Stimulated activated CD4-positive, alpha-beta T cell treated with anti-CD3 and anti-CD28 coated beads, Interleukin-12 subunit alpha, Interleukin-12 subunit beta, amount 100 ng/mL, for 48 hours (primary cell): ENCODE measurements at places on chromosomes 1 and 21.

DNA sequence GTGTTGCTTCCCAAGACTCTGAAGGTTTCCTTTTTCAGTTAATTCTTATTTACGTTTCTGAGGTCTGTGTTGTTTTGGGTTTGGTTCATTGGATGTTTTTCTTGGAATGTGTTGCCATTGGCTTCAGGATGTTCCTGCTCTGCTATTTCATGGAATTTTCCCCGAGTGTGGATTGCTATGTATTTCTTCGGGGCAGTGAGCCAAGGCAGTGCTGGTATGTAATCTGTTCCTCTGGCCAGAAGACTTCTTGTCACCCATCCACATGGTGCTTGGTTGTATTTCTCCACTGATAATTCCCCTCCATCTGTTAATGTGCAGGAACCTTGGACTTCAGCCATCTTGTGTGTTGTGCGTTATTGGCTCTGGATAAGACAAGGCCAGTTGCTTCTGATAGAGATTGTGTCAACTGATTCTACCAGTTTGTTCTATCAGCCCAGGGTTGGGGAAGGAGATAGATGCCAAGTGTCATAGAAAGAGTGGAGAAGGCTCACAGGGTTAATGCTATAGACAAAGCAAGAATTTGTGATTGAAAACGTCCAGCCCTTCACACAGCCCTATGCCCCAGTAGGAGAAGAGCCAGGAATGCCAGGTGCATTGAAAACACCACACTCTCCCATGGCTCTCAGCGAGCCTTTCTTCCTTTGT is 505.2 kb downstream of the PLPP3 start:
- no peak for DNase-seq

DNA sequence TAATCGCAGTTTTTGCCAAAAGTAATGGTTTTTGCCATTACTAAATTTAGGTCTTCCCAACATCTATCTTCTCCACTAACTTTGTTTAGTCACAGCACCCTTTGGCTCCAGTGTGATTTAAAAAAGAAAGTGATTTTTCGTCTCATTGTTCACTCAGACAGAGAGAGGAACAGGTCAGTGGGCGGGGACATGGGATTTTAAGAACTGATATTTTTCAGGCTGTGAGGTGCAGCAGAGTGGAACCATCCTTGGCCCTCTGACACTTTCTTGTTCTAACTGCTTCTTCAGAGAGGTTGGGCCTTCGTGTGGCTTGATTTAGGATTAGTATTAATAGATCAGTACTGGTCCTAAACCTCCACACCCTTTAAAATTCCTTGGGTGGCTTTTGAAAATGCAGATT is 38.8 kb downstream of the CASQ2 start:
- no peak for DNase-seq

- no peak for DNase-seq
These were observed 39.2 kb downstream of the MX1 start for GRCh38 chr21:41465176-41465781.

DNA sequence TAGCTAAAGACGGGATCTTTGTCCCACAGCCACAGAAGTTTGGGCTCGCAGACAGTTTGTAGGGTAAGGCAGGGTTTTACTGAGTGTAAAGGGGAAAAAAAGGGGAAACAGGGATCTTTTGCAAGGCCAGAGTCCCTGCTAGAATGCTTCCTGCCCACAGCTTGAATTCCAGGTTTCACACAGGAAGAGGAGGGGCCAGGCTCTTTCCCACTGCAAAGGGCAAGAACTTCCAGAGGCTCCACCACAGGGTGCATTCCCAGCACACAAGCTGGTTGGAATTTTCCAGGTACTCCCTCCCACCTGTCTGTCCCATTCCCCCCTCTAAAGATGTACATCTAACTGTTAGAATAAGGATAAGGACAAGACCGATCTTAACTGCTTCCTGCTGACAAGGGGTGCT is 1126.9 kb downstream of the KCNT2 start:
- DNase-seq = no peak

DNA sequence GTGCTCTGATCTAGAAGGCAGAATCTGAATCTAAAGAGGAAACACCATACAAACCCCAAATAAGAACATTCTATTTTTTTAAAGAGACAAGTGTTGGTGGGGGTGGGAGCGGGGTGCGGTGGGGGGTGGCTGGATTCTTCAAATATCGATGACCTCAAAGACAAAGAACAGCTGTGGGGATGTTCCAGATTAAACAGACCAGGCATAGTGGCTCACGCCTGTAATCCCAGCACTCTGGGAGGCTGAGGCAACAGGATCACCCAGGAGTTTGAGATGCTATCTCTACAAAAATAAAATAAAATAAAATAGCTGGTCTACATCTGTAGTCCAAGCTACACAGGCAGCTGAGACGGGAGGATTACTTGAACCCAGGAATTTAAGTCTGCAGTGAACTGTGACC is 5.0 kb downstream of the ATP1A4 start:
- no peak for DNase-seq

DNA sequence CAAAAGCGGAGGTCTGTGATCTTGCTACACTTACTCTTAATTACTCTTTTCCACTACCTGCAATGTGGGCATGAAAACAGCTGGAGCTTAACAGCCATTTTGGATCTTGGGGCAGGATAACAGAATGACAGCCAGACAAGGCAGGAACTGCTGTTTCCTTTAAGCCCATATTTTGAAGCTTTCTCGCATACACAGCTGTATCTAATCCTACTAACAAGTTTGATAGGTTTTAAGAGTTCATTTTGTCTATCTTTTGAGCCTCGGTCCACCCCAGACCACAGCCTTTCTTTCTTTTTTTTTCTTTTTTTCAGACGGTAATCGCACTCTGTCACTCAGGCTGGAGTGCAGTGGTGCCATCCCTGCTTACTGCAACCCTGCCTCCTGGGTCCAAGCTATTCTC is 42.4 kb upstream of the CRB1 start:
- no peak for DNase-seq

GRCh38 chr21:43778469-43779335 is 2.6 kb upstream of the CSTB start:
- DNase-seq = no peak

GRCh38 chr1:153141377-153141776 is 9.3 kb downstream of the SPRR2G start:
- DNase-seq = no peak

DNA sequence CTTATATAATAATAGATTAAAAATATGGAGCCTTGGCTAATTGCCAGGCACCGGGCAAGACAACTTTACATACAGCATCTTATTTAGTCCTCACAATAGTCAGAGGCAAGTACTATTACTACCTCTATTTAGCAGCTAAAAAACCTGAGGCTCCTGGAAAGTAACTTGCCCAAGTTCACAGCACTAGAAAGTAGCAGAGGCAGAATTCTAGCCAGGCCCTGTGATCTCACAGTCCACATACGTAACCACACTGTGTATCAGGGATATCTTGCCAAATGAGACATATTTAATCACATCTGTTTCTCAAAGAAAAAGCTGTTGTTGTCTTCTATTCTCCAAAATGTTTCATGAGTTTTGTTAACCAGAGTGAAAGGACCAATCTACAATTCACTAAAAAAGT is 378.5 kb downstream of the PLPP3 start:
- no peak for DNase-seq

- DNase-seq = no peak
These were observed 986.0 kb downstream of the TTLL7 start for GRCh38 chr1:83012950-83013349.

GRCh38 chr21:34983680-34984086 is 65.4 kb downstream of the RUNX1 start:
- peak; percentile 71 for DNase-seq

GRCh38 chr1:206908038-206908437 is 10.8 kb downstream of the IL24 start:
- DNase-seq = no peak

GRCh38 chr1:17601643-17602382 is 62.3 kb downstream of the ARHGEF10L start:
- no peak for DNase-seq

DNA sequence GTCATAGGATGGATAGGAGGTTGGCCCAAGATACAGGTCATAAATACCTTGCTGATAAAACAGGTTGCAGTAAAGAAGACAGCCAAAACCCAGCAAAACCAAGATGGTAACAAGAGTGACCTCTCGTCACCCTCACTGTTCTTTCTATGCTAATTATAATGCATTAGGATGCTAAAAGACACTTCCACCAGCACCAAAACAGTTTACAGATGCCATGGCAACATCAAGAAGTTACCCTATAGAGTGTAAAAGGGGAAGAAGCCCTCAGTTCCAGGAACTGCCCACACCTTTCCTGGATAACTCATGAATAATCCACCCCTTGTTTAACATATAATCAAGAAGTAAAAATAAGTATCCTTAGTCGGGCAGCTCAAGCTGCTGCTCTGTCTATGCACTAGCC is 671.9 kb downstream of the PTPRC start:
- DNase-seq = no peak

- peak; percentile 33 for DNase-seq
These were observed 4.5 kb downstream of the C1orf232 start for GRCh38 chr1:26164036-26164860.

- no peak for DNase-seq
These were observed 99.2 kb downstream of the PHTF1 start for GRCh38 chr1:113660088-113660487.

GRCh38 chr21:25562660-25563059 is 44.6 kb downstream of the MRPL39 start:
- no peak for DNase-seq

GRCh38 chr1:34730485-34730884 is 24.4 kb upstream of the GJB5 start:
- DNase-seq = no peak

DNA sequence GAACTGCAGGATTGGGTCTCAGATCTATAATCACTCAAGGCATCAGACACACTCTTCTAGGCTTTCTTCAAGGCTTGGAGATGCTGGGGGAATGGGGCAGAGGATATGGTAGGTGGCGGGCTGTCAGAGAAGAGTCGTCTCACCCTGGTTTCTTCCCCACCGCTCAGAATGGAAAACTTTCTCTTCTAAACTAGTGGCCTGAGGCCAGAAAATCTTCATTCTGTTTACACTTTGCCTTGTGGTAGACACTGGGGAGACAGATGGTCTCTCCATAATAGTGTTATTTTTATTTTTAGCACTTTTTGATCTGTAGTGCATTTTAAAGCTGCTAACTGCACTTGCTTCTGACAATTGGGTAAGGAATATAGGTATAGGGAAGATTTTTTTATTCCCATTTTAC is 2.6 kb downstream of the PRELP start:
- no peak for DNase-seq

- DNase-seq = no peak
These were observed 71.4 kb upstream of the LPGAT1 start for GRCh38 chr1:211901945-211902344.

DNA sequence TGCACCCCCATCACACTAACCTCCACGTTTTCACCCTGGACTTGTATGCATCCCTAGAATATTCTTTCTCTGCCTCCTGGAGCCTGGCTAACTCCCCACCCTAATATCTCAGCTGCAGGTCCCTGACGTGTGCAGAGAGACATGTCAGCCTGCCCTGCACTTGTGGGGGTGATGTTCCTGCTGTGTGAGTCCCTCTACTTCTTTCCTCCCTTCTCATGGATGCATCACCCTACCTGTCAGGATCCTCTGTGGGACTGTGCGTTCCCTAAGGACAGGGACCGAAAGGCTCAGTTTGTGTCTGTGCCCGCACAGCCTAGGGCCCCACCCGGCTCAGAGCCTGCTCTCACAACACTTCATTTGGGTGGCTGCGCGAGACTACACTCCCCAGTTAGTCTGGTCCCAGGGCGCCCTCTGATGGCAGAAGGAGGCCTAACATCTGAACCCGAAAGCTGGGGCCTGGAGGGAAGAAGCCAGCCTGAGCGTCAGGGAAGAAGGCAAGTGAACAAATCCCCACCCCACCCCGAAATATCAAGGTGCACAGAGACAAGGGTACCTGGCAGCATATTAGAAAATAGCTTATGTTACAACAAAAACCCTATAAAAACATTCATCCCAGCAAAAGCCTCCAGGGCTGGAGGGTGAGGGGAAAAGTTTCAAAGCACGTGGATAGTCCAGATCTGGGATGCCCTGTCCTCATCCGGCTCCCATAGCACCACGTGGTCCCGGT is 3.7 kb downstream of the CD52 start:
- DNase-seq = peak; percentile 99

- DNase-seq = no peak
These were observed 1.9 kb downstream of the RNF11 start for GRCh38 chr1:51238034-51238403.

DNA sequence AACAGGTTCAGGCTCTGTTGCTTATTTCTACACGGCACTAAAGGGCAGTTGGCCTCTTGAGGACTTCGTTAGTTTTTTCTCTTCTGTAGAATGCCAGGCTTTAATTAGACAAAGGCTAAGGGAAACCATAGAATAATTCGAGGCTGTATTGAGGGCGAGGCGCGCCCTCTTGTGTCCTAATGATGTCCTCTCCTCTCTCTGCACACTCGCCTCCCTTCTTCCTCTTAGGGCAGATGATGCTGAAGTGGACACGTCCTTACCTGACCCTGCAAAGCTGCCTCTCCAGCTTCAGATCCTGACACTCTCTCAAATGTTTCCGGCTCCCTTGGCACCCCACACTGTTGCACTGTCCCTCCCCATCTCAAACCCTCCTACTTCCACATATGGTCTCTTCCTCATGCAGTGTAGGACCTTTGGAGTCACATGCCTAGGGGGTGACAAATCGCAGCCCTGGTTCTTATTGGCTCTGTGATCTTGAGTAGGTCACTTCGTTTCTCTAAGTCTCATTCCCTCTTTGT is 1.9 kb upstream of the ZSCAN20 start:
- peak; percentile 28 for DNase-seq

GRCh38 chr1:188769936-188770335 is 1707.7 kb downstream of the BRINP3 start:
- no peak for DNase-seq

DNA sequence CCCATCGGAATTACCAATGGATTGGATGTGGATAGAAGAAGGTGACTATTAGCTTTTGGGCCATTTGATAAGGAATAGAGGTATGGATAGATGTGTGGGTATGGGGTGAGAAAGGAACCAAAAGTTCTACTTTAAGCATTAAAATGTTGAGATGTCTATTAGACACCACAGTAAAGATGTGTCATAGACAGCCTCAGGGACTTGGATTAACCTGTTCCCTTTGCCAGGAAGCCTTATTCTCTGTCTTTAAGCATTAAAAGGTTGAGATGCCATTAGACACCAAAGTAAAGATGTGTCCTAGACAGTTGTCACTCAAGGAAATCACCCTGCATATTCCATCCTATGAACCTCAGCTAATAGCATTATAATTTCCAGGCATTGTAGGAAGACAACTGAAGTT is 11.0 kb upstream of the DENND1B start:
- no peak for DNase-seq

DNA sequence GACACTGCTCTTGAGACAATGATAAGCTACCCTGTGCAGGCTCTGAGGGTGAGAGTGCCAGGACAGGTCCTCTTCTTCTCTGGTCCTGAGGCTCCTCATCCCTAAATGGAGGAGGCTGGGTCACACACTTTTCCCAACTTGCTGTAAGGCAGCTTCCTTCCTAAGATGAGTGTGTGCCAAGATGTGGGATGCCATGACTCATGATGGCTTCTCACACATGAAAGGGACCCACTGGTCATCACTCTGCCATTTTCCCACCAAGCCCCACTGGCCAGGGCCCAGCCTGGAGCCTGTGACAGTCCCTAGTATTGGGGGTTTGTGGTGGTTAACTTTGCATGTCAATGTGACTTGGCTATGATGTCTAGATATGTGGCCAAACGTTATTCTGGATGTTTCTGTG is 54.4 kb downstream of the CNIH3 start:
- DNase-seq = no peak
